ENCODE measurements at places on chromosomes 7 and 10.
A peak's percentile ranks its signal among the peaks of the same experiment; 100 is the strongest.

DNA sequence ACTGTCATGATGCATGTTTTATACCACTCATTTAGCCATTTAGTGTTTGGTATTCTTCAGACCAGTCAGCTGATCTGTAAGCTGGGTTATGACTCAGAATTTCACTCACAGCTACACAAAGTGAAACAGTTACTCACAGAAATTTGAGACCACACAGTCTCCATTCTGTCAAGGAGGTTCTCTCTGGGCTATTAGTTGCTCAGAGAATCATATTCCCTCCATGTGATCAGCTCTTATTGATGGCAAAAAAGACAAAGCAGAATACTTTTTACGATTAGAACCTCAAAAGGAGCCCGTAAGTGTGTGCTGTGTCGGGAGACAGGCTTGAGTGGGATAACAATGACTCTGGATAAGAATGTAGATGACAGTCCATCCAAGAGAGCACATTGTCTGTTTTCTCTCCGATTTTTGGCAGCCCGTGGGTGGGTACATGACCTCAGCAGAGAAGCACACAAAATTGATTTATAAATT is 277.6 kb upstream of the SORCS1 start:
- DNase-seq = no peak

- no peak for DNase-seq
Measured at GRCh38 chr10:74854610-74855009, 28.2 kb downstream of the KAT6B start.

GRCh38 chr10:86967481-86967941 is 771 bp upstream of the ADIRF start:
- DNase-seq = no peak

GRCh38 chr7:131108212-131108940 is 219.3 kb upstream of the MKLN1 start:
- DNase-seq = peak; percentile 11
